ENCODE measurements at places on chromosomes 3 and 15.

DNA sequence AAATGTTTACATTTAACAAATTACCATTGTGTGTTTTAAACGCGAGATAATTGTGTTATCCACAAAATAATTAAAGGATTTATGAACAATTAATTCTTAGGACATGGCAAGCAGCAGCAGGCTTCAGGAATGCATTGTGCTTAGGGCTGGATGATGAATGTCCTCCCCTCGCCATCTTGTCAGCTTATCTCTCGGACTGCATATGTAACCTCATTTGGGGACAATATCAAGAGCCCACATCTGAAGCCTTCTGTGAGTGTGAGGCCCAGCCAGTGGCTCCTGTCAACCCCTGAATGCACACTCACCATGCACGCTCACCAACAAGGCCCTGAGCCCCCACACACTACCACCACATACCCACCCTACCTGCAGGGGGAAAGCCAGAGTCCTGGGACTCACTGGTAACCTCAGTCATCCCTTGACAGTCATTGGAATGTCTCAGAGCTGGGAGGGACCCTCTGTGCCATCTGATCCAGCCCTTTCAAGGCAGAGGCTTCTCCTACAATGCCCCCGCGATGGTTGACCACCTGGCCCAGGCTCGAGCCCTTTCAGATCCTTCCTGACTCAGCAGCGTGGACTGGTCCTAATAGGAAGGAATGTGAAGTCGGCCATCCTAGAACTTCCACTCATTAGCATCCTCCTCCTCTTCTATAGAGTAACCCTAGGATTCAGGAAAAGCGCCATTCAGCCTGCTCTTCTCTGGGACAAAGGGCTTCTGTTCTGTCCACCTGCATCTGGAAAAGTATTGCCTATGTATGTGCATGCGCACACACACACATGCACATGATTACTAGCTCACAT is 38.2 kb downstream of the MRPL46 start:
- no peak for DNase-seq

GRCh38 chr3:38980938-38981337 is 70.8 kb downstream of the SCN11A start:
- DNase-seq, result no peak

DNA sequence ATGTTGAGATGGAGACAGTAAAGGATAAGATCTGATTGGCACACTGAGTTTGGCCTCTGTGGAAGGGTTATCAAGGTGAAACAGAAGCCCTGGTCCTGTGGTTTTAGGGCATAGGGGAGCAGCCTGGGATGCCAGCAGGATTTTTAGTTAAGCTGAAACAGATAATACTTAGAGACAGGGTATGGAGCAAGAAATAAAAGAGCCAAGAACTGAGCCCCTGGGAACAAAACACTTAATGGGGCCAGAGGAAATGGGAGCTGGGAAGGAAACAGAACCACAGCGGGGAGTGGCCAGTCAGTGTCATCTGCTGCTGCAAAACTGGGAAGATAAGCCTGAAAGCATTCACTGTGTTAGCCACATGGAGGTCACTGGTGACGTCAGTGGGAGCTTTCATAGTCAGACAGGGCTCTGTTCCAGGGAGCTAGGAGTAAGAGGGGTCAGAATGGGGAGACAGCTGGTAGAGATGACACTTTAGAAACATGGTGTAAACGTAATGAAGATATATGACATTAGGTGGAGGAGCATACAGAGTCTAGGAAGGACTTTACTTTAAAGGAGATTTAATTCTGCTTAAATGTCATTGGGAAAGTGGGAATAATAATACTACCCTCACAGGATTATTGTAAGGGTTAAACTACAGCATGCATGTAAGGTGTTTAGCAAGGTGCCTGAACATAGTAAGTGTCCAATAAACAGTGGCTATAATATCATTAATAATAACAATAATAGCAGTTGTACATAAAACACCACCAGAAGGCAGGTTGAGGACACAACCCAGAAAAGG is 172.7 kb upstream of the CTNNB1 start:
- DNase-seq, result no peak

DNA sequence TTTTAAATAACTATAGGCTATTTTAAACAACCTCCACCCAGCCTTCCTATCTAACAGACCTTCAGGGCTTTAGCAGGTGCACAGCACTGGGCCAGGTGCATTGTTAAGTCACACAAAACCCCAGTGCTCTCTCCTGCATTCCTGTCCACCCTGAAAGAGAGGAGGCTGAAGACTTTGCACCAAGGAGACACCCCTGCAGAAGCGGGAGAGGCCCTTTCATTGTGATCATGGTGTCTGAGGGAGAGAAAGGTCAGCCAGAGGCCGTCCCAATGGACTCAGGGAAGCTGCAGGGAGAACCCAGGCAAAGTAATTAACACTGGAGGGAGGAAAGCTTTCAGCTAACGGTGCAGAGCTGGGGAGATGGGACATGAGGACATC is 5.2 kb downstream of the LRIG1 start:
- DNase-seq, result no peak

DNA sequence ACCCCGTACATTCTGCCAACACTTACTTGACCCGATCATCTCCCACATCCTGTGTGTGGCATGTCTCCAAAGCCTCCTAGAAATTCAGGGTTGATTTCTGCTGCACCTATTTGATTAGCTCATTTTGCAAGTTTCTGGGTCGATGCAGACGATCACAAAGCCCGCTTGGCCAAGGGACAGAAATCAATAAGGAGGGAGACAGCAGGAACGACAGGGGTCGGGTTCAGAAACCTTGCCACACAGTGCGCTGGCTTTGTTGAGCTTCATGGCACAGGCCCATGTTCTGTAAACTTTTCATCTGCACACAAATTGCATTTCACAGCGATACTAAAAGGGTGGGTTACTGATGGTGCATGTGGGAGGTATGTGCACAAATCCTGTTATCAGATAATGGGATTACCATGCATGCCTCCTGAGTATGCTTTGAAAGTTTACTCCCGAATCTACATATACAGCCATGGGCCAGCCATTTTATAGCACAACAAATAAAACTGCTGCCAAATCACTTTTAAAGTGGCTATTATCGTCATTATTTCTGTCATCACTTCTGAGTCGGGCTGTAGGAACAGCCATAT is 95.9 kb upstream of the ATP11B start:
- no peak for DNase-seq

GRCh38 chr15:59196416-59196815 is 10.2 kb upstream of the LDHAL6B start:
- no peak for DNase-seq
